NCI-H748 treated with DMSO at 0.1 percent for 48 hours (cell line): ENCODE measurements at places on chromosomes 6 and 20.

DNA sequence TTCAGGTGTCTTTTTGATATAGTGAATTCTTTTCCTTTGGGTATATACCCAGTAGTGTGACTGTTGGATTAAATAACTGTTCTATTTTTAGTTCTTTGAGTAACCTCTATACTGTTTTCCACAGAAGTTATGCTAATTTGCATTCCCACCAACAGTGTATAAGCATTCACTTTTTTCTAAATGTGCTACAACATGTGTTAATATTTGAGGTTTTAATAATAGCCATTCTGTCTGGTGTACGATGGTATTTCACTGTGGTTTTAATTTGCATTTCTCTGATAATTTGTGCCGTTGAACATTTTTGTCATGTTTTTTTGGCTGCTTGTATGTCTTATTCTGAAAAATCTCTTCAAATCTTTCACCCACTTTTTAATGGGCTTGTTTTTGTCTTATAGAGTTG is 563.5 kb downstream of the GRIK2 start:
- no peak for DNase-seq

DNA sequence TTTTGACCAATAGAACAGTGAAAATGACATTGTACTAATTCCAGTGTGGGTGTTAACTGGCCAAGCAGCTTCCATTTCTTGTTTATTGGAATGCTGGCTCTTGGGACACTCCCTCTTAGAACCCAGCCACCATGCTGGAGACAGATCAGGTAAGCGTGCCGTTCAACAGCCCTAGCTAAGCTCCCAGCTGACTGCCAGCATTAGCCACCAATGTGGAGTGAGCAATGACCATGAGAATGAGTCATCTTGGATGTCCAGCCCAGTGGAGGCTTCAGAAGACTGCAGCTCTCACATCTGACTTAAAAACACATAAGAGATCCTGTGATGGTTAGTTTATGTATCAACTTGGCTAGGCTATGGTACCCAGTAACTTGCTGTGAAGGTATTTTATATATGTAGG is 3.0 kb upstream of the LINC00237 start:
- no peak for DNase-seq

DNA sequence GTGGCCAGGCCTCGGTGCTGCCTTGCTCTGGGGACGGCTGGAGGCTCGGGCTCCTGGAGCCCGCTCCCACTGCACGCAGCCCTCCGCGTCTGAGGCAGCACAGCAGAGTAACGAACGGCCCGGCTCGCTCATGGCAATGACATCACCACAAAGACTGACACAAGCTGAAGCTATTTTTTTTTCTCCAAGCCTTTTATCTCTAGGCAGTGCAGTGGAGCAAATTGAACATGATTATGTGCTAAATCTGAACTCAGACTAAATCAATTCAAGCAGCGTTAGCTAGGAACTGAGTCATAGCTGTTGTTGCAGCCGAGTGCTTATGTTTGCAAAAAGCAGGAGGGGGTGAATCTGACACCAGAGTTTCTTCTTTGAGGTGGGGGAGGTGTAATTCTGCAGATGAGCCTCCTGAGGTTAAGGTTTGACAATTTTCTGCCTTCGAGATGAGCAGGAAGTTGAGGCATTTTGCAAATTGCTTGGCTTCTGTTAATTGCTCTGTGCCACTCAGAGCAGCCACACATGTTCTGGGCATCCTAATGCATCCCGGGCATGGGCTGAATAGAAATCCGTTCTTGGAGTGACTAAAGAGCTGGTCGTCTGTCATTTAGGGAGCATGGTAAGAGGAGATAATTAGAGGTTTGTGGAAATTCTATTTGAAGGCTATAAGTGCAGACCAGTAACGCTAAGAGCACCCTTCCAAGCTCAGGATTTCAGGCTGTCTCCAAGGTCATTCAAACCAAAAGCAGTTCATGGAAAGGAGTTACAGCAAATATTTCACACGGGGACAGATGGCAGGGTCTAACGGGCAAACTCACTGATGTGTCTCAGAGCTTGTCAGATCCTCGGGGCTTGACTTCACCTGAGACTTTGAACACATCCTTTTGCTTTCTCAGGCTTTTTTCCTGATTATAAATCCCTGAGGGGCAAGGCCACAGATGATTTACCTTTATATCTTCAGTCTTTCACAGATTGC is 155.1 kb upstream of the ENPP5 start:
- peak; percentile 83 for DNase-seq

GRCh38 chr20:53413186-53413631 is 180.4 kb downstream of the ZNF217 start:
- DNase-seq: no peak

DNA sequence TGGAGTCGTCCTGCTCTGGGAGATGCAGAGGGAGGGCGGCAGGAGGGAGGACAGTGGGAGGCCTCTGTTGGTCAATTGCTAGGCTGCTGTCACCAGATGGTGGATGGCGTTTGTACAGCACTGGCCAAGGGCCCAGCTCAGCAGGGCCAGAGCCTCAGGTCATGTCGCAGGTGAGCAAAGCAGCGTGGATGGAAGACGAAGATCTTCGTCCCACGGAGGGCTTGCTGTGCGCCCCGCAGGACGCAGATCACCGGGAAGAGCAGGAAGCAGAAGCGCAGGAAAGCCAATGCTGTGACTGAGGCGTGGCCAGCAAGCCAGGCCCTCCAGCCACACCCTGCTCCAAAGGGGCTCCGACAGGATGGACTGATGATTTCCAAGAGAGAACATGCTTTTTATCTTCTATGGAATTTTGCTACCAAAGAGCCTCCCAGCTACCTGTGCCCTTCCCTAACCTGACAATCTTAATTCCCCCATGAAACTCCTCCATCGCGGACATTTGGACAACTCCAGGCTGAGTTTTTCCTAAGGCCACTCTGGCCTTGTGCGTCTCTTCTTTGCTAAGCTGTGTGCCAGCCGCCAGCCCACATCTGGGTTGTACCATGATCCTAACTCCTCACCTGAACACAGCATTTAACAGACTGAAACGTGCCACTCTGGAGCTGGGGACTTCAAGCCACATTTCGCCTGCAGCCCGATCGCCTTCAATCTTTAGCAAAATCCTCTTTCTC is 3.5 kb upstream of the SLCO4A1 start:
- no peak for DNase-seq

GRCh38 chr6:112360498-112360897 is 13.4 kb downstream of the RFPL4B start:
- no peak for DNase-seq

GRCh38 chr20:62577490-62577836 is 64.8 kb upstream of the SLCO4A1 start:
- no peak for DNase-seq

DNA sequence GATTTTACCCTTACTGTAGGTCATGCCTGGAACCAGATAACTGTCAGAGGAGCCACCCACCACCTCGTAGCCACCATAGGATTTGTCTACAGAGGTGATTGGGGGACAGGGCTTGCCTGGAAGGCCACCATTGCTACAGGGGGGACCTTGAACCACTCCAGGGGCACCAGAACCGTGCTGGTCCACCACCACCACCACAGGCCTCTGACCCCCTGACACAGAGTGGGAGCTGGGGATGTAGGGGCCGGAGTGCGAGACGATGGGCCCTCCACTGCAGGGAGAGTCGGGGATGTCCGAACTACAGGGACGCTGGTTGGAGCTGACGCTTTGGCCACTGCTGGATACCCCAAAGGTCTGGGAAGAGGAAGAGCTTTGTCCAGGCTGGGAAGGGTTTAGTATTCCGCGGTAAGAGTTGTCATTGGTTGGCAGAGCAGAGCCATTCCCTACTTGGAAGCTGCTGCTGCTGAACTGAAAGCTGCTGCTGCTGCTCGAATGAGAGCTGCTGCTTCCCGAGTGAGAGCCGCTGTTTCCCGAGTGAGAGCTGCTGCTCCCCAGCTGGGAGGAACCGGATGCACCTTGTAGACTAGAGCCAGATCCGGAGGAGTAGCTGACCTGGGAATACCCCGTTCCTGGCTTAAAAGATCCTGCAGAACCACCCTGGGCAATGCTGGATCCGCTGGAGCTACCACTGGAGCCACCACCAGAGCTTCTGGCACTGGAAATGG is 2.2 kb downstream of the PSORS1C1 start:
- no peak for DNase-seq
